ENCODE measurements at places on chromosomes 3 and 15. TPM values are rescaled to one million over a fixed set of nuclear protein-coding genes. Genes with fewer than 3 reads are reported as not detected.

The FSD2 gene
- total RNA-seq, result not detected

The NRROS gene
- total RNA-seq, result 1.4 TPM

The CYP1A2 gene
- total RNA-seq, result not detected

The WDR53 gene
- 5.5 TPM for total RNA-seq

The BLM gene
- 2.2 TPM for total RNA-seq

The CCK gene
- total RNA-seq, result not detected

The HESX1 gene
- total RNA-seq, result 0.65 TPM

The CCNL1 gene
- total RNA-seq, result 156 TPM

The FAM174B gene
- total RNA-seq, result 9.9 TPM

The KBTBD13 gene
- not detected for total RNA-seq

The ZMYND10 gene
- total RNA-seq, result 4.2 TPM

The MAP1A gene
- 124 TPM for total RNA-seq

The PLA2G4D gene
- total RNA-seq, result not detected

The ANKRD34C gene
- total RNA-seq, result not detected

The SQOR gene
- total RNA-seq, result 182 TPM

The PDZRN3 gene
- 50.9 TPM for total RNA-seq

The NOX5 gene
- total RNA-seq, result 0.26 TPM

The GOLGA8H gene
- 1.4 TPM for total RNA-seq

Measured in articular chondrocyte of knee joint (primary cell).